Activated effector memory CD4-positive, alpha-beta T cell treated with Interleukin-2 at 50 U/mL for 16 hours (primary cell): ENCODE measurements at places on chromosomes 3 and 15.

DNA sequence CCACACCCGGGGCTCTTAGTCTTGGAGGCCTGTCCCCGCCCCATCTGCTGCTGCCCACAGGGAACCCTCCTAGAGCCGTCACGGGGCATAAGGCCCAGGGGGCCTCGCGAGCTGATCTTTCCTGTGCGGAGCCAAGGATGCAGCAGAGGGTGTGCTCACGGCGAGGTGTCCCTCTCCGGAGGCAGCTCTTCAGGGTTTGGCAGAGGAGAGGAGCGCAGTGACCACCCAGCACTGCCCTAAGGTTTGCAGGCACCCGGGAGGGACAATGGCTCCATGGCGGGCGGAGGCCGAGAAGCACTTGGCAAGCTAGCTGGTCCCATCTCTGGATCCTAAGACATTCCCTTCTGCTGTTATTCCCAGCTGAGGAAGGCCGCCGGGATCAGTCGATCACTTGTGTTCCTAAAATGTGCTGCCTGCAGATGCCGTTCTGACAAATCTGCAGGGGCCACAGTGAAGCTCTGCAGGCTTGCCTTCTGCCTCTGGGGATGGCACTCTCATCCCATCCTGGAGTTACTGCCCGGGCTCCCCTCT lies 47.4 kb upstream of the PCSK6 start:
- no peak for DNase-seq

GRCh38 chr3:190673148-190673547 lies 159.3 kb downstream of the IL1RAP start:
- no peak for DNase-seq

DNA sequence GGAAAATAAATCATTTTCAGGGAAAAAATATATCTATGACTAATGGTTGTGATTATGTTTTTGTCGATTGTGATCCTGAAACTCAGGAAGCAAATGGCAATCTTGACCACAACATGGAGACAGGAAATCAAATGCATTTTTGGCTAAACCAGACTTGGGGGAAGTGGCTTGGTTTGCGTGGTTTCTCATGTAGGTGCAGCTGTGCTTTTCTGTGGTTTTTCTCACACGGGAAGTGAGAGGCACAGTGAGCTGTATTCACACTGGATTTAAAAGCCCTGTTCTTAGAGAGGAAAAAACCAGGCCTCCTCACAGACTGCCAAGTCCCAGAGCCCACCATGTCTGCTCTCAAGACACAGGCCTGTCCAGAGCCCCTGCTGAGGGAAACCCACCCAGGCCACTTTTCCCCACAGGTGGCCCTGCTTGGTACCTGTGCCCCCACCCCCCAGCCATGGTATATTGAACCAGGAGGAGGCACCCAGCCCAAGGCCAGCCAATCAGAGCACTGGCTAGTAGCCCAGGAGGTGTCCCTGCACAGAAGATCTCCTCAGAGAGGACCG lies 46.1 kb downstream of the BTD start:
- DNase-seq: peak; percentile 40

- DNase-seq: no peak
Observed at GRCh38 chr15:31843426-31844055, 186.8 kb upstream of the CHRNA7 start.

DNA sequence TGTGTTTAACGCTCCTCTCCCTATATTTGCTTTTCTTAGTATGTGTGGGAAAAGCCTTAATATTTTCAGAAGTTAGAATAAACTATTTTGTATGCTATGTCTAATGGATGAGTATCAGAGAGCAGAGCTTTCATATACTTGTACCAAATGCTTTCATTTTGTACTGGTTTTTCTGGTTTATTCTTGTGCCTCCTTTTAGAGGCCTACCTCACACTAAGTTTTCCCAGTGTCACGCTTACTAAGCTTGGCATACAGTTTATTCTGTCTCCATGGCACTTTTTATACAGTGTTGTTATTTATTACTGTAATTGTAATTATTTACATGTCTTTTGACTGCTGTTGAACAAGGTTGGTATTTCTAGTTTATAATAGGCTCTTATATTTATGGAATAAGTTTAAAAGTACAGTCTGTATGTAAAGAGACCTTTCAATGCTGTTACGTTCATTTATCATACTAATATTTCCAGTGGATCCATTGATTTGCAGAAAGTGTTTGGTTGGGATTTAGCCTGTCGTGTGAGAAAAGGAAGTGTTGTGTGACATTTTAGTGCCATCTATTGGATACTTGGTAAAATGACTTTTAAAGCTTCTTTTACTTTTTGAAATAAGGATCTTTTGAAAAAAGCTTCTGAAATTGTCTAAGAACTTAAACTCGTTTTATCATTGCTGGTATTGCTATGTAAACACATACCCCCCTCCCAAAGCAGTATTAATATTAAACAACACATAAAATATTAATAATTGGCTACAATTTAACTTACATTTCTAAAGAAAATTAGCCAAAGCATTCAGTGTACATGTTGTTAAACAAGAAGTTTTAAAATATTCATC lies 5.2 kb upstream of the EBLN2 start:
- DNase-seq: no peak

GRCh38 chr3:58521917-58522631 lies 14.9 kb downstream of the ACOX2 start:
- no peak for DNase-seq

GRCh38 chr3:71240034-71240433 lies 343.5 kb downstream of the FOXP1 start:
- no peak for DNase-seq

DNA sequence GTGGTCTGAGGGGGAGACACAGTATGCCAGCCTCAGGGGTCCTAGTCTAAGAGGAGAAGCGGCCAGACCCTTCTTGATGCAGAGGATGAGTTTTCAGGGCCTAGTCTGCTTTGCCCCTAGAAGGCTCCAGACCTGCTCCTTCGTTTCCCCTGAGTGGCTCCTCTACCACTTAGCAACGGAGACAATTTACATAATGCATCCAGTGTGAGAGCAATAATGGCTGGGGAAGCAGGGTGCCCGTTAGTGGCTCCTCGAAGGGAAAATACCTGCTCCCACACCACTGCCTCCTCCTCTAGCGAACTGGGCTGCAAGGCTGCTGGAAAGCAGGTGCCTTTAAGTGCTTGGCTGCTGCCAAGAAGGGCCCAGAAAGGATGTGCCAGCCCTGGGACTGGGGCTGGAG lies 38.9 kb downstream of the CACNA2D2 start:
- DNase-seq: no peak

- no peak for DNase-seq
Observed at GRCh38 chr3:57194641-57195040, 5.1 kb downstream of the HESX1 start.

DNA sequence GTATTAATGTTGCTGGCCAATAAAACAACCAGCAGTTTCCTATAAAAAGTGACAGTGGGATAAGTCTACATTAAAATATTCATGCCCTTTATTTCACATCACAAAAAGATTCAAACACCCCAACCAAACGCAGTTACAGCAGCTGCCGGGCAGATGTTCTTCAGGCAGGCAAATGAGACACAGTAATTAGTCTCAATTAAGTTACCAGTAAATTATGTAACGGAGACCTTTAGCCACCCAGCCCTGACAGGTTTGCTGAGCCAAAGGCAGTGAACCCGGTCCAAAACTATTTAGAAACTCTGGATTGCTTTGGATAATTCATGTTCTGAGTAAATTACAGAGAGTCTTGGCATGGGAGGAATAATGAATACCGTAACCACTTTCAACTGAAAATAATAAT lies 289.2 kb upstream of the LYSMD4 start:
- DNase-seq: no peak

DNA sequence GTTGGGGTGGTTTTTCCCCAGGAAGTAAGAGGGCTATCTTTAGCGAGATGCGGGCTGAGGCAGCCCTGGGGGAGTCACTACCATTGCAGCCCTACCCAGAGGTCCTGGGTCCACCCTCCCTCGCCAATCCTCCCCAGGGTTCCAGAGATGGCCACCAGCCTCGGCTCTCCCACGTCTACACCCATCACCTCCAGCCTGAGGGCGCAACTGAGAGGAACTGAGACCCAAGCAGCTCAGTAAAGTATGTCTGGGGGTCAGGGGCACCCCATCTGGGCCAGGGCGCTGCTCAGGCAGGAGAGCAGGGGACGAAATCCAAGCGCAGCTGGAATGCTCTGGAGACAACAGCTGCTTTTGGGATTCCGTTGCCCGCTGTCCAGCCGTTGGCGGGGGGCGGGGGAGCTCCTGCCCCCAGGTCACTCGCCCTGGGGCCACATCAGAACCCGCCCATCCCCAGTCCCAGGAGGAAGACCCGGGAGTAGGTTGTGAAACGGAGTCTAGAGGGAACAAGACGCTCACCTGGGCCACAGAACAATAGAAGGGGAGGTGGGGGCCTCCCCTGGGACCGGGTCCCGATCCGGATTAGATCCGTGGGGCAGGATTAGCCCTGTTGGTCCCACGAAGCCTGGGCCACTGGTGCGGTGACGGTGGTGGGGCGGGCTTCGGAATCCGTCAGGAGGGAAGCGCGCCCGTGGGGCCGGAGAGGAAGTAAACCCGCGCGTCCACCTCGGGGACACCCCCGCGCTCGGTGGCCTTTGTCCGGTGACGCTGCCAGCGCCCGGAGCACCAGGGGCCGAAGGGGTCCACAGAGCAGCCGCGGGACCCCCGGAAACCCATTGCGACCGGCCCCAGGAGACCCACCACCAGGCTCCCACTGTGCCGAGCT lies 1.4 kb upstream of the NDUFAF3 start:
- peak; percentile 10 for DNase-seq

GRCh38 chr3:49470714-49471420 lies 800 bp downstream of the DAG1 start:
- no peak for DNase-seq

- DNase-seq: no peak
Observed at GRCh38 chr3:70010346-70010745, 10.8 kb downstream of the SAMMSON start.

DNA sequence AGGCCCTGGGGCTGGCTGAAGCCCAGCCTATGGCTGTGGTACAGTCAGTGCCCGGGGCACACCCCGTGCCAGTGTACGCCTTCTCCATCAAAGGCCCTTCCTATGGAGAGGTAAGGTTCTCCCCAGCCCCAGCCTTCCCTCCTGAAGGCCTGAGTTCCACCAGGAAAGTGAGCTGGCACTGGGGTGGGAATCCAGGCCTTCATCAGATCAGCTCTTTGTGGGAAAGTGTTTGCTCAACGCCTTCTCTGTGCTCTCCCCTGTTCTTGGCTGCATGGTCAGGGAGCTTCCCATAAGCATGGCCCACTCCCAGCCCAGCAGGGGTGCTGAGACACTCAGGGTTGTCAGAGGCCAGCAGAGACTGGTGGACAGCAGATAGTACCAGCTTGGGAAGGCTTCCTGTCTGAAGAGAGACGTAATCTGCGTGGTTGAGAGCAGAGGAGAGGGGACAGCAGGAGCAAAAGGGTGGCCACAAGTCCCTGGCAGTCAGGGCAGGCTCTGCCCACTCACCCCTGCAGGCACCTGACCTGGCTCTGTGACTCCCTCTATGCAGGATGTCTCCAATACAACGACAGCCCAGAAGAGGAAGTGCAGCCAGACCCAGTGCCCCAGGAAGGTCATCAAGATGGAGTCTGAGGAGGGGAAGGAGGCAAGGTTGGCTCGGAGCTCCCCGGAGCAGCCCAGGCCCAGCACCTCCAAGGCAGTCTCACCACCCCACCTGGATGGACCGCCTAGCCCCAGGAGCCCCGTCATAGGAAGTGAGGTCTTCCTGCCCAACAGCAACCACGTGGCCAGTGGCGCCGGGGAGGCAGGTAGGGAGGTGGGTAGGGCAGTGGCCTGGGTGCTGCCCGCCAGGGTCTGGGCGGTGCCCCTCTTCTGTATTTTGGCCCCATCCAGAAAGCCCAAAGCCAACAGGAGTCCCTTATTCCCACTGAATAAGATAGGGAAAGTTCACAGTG lies 38.4 kb downstream of the PML start:
- DNase-seq: no peak

DNA sequence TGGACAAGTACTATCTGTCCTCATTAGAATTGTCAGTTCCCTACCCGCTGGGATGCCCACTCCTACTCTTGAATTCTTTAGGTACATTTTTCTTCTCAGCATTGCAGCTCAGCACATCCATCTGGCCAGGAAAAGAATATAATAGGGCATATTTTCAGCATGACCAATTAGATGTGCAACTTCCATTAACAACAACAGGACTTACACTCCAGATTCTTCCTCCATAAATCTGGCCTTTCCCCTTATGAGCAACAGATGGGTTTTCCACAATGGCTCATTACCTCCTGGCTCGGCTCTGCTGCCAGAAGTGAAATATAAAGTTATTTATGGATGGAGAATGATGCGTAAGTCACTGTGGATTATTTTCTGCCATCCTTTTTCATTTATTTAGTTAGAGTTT lies 443.8 kb upstream of the TGFBR2 start:
- DNase-seq: no peak

GRCh38 chr3:181691901-181692300 lies 19.8 kb upstream of the SOX2 start:
- DNase-seq: no peak

GRCh38 chr3:127584734-127585133 lies 5.8 kb downstream of the TPRA1 start:
- no peak for DNase-seq

DNA sequence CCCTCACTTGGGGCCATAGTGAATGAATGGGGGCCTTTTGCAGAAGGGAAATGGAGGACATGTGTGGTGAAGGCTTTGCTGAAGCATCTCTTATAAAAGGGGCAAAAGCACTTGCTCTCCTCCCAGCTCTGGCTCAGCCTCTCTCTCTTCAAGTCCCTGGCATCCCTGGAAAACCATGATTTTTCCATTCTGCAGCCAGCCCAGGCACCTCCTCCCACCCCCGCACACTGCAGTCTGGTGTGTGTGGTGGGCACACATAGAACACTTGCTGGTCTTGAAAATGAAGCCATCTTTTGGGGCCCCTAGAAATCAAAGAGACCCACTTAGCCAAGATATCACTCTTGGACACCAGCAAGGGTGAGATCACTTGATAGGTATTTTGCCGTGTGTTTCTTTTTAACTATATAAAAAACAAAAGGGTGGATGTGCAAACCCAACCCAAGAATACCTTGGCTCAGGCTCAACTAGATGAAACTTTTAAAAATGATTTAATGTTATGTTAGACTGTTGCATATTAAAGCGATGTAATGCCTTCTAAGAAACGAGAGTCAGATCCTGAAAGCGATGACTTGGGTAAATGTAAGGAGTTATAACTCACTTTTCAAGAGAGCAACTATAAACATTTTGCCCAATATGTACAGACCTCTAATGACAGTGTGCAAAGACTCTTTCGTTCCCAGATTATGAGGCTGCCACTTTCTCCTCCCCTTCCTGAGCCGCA lies 16.4 kb upstream of the ALDH1A3 start:
- DNase-seq: no peak

DNA sequence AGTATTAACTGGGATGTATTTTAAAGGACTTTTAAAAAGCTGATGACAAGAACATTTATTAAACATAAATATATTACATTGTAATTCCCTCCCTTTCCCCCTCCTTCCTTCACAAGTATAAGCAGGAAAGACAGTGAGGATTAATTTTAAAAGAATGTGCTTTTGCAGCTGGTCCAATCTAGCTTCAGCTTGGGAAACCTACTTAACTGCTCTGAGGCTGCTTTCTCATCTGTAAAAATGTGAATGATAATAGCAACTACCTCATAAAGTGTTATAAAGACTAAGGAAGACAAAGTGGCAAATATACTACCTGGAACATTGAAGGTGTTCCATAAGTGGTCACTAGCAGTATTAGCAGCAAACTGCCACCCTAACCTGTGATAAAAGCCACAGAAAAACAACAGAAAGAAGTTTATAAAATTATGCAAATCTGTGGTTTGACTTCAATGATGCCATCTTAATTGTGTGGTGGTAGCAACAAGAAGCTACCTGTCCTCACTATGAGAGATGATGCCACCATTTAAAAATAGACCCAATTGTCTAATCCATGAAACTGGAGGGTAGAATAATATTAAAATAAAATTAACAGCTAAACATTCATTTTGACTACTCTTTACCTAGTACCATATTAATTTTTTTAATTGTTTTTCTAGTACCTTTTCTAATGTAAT lies 20.0 kb downstream of the DHX36 start:
- DNase-seq: no peak
